ENCODE measurements at places on chromosomes 6 and 20.

DNA sequence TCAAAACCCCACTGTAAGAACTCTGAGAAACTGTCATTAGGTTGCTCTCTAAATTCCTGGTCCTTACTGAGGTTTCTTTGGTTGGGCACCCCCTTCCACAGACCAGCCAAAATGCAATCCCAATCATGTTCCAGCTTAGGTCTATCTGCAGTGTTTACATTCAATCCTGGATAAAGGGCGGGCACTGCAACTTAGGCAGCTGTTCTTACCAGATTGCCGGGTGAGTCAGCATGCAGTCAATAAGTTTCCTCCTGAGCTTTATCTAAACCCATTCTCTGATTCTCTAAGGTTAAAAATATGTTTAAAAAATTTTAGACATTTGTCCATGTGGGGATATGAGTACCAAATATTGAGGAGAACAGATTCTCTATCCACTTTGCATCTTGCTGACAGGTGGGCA is 197.8 kb downstream of the HAO1 start:
- peak; percentile 43 for DNase-seq

GRCh38 chr20:23255716-23256385 is 94.7 kb upstream of the NXT1 start:
- peak; percentile 26 for DNase-seq

GRCh38 chr6:795046-795685 is 102.2 kb upstream of the EXOC2 start:
- no peak for DNase-seq

DNA sequence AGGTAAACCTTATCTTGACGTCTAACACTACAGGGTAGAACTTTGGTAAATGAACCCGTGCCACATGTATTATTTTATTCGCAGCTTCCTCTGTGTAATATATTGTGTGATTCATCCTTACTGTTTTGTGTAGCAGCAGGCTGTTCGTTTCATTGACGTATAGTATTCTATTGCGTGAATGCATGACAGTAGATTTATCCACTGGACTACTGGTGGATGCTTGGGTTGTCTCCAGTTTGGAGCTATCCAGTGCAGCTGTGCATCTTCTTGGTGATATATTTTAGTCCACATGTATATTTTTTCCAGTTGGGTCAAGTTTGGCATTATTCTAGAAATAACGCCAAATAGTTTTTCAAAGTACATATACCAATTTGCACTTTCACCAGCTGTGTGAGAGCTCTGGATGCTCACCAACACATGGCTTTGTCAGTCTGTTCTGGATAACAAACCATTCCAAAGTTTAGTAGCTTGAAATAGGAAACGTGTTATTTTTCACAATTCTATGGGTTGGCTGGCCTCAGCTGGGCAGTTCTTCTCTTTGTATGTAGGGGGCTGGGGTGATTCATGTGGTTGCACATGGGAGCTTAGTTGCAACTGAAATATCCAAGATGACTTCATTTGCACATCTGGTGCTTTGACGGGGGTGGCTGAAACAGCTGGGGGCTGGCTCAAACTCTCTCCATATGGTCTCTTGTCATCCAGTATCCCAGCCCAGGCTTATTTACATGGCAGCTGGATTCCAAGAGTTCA is 9.3 kb downstream of the ECT2L start:
- DNase-seq = peak; percentile 60

DNA sequence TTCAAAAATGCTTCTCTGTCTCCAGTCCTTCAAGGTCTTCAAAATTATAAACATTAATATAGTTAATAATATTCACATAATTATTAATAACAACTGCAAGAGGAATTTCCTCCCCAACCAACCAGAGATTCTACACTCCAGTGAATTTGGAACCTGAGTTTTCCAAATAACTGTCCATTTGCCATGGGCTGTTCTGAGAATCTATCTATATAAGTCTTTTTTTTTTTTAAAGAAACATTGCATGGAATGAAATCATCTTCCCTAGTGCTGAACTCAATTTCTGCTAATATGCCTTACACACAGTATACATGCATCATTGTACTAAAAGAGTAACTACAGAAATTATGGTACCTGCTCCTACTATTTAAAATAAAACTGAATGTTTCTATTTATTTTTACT is 113.9 kb downstream of the SLC22A3 start:
- no peak for DNase-seq

DNA sequence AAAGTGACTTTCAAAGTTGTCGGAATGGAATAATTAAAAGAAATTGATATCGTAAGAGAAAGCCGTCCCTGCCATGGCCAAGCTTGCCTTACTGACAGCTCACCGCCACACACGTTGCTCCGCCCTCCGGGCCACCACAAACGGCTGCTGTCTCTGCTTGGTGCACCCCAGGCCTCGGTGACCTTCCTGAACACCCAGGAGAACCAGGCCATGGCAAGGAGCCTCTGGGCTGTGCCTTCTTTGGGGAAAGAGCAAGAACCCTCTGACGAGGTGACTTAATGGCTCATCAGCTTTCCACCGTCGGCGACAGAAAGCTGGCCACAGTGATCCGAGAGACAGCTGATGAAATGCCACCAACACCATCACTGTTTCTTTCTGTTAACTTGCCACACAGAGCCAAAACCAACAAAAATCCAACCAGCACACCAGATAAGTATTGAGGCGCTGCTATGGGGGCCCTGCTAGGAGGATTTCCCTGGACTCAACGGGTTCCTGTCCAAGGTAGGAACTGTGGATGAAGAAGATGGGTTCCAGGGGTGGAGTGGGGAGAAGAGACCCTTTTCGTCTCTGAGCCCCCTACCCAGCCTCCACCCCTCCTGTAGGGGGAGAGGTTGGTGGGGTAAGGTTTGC is 61.4 kb downstream of the NPEPL1 start:
- no peak for DNase-seq

DNA sequence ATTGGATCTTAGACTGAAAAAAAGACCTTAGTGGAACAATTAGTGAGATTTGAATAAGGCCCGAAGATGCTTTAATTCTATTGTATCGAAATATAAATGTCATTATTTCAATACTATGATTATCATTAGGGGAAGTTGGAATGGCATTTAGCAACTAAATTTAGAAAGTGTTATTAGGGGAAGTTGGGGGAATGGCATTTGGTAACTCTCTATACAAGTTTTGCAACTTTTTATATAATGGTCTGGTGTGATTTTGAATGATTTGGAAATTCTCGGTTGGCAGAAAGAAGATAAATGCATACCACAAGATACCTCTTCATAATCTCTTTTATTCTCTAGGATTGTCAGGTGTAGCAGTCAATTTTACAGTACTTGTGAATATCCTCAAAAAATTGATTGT is 49.2 kb downstream of the RNF144B start:
- DNase-seq = no peak

GRCh38 chr20:61347443-61347842 is 95.4 kb downstream of the CDH4 start:
- no peak for DNase-seq

DNA sequence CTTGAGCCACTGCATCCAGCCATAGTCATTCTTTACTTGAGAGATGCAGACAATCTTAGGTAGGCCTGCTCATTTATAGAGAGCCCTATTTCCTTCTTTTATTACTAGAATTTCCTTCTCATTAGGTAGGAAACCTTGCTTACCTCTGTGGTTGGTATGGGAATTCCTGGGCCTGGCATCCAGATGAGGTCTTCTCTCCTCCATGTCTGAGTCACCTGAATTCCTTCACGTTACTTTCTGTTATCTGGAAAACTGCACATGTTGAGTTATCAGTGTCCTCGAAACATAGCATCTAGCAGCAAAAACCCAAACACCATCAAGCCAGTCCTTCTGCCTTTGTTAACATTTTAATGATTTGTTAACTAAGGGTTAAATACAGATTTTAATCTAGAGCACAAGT is 2.2 kb downstream of the ZNFX1 start:
- no peak for DNase-seq

GRCh38 chr6:161407115-161407514 is 133.3 kb upstream of the AGPAT4 start:
- DNase-seq = no peak

DNA sequence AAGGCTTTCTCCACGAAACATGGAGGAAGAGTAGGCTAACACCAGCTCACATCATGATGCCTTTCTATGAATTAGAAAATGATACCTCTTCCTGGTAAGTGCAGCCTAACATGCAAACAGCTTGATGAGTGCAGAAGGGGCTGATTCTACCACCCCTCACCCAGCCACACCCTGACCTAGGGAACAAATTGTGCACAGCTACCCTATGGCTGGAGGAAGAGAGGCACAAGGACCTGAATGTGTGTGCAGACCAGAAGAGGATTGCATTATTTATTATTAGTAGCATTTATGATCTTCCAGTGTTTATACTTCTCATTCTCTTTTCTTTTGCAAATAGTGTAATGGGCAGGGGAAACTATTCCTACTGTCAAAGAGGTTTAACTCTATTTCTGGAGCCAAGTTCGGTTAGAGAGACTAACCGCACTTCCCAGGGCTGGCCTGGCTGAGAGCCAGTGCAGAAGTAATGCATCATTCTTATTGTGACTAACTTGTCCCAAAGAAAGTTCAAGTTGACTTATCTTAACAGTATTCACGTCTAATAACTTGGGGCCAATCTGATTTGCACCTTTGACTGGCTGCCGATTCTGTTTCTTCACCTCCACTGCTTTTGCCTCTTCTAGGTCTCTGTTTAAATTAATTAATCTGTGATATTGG is 237.5 kb downstream of the CD83 start:
- peak; percentile 94 for DNase-seq

DNA sequence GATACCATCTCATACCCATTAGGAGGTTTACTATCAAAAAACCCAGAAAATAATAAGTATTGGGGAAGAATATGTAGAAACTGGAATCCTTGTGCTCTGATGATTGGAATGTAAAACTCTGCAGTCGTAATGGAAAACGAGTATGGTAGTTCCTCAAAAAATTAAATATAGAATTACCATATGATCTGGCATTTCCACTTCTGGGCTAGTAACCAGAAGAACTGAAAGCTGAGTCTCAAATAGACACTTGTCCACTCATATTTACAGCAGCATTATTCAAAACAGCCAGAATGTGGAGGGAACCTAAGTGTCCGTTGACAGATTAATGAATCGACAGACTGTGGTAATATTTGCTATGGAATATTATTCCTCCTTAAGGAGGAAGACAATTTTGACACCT is 44.3 kb downstream of the FOXC1 start:
- no peak for DNase-seq

GRCh38 chr20:17966432-17967310 is 1.9 kb downstream of the SNX5 start:
- DNase-seq = peak; percentile 51

DNA sequence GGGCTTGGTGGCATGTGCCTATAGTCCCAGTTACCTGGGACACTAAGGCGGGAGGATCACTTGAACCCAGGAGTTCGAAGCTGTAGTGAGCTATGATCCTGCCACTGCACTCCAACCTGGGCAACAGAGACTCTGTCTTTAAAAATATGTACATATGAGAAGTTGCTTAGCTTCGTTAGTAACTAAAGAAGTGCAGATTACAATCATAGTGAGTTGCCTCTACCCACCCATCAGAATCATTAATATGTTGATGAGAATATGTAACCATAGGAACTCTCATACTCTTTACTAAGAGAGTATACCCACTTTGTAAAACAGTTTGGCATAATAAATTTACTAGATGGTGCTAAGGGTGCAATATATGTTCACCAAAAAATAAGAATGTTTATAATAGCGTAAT is 54.0 kb downstream of the EFHC1 start:
- DNase-seq = no peak

DNA sequence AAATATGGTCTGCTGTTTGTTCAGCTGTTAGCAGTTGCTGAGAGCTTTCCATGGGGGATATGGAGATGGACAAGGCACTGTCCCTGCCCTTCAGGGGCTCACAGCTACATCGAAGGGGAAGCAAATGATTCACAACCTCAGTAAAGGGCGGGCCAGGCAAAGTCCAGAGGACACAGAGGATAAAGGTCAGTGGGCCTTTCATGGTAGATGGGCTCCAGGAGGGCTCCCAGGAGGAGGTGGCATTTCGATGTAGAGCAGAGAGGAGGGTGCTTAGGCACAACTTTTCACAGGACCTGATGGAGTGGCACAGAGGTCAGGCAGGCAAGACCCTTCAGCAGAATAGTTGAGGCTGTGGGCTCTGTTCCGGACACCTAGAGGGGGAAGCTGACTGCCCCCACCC is 15.2 kb upstream of the MLN start:
- DNase-seq = no peak

GRCh38 chr6:73460056-73460455 is 1.5 kb upstream of the MTO1 start:
- DNase-seq = no peak

- DNase-seq = no peak
Measured at GRCh38 chr6:134316733-134317431, 1.0 kb downstream of the SGK1 start.

GRCh38 chr20:56274156-56274555 is 25.6 kb downstream of the MC3R start:
- no peak for DNase-seq

GRCh38 chr6:92468066-92468465 is 951.3 kb downstream of the EPHA7 start:
- DNase-seq = no peak

DNA sequence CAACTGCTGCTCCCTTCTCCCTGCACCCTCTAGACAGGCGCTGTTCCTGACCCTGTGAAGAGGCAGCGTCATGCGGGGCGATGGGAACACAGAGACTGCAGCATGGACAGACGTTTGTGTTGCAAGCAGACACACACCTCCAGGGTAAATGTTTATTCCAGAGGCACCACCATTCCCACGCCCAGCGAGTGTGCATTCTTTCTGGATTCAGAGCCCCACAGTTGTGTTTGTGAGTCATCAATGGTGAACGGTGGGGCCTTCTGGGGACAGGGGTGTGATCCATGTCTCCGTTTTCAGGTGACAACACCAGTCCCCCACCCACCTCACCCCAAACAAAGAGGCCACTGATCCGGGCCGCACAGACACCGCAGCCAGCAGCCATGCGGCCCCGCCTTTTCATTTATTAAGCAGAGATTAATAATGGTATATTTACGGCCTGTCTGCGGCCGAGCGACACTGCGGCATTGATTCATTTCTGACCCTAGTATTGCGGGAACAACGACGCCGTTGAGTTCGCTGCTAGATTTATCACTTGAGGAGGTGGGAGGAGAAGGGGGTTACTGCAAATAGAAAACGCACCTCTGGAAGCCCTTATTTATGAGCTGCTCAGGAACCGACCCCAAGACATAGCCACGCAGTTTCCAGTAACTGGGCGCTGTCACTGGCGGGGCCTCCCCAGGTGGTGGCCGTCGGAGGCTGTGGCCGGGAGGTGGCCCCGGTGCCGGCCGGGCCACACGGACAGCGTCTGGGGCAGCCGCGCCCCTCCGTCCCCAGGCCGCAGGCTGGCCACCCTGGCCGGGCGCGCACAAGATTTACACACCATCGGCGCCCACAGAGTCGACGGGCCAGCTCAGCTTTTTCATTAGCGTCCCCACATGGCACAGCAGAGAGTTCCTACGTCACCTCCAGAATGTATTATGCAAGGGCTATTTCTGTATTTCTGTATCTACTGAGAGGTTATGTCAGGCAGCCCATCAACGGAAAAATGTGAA is 367.6 kb downstream of the THBS2 start:
- DNase-seq = no peak

DNA sequence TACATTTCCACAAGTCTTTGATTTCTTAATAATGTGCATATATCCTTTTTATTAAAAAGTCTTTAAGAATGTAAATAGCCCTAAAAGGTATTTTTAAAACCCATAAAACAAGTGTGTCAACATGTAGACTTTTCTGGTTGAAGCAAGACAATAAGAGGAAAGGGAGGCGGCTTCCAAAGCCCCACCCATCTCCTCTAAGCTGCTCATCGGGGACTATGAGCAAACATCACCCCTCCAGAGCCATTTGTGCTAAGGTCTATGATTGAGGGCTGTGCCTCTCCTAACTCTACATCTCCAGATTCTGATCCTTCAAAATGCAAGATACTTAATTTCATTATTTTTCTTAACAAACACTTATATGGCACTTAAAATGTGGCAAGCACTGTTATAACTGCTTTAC is 2.5 kb upstream of the NAA20 start:
- no peak for DNase-seq

Data from fibroblast of skin of right biceps (primary cell).